Caco-2 (cell line): ENCODE measurements at places on chromosomes 3 and 15.

DNA sequence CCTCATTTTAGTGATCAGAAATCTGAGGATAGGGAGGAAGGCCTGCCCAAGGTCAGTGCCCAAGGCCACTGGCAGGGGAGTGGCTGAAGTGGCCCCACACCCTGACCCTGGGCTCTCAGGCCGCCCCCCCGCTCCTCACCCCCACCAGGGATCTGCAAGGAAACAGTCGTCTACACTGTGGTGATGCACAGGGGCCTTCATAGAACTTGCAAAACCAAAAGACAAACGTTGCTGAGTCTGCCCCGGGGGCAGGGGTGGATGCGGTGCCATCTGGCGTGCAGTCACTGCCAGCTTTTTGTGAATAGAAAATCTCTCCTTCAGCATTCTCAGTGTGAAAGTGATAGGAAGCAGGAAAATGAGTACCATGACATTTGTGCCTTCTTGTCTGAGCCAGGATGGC, 41.3 kb downstream of the WHAMM start:
- DNase-seq, result no peak

- peak; percentile 12 for DNase-seq
Measured at GRCh38 chr3:127629467-127630403, 750 bp downstream of the PODXL2 start.

DNA sequence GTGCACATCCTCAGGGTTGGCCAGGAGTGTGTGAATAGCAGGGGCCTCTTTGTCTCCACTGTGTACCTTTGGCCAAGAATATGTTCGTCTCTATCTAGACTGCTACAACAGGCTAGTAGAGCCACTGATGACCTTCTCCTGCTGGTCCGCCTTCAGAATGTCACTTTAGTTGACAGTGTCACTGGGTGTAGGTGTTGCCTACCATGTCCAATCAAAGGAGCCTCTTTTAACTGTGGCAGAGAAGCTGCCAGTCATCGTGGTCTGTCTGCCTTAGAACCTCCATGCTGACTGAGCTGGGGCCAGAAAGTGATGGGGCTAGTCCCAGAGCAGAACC, 40.1 kb downstream of the OXSR1 start:
- no peak for DNase-seq

- no peak for DNase-seq
Measured at GRCh38 chr3:9231471-9231870, 18.0 kb downstream of the SRGAP3 start.

DNA sequence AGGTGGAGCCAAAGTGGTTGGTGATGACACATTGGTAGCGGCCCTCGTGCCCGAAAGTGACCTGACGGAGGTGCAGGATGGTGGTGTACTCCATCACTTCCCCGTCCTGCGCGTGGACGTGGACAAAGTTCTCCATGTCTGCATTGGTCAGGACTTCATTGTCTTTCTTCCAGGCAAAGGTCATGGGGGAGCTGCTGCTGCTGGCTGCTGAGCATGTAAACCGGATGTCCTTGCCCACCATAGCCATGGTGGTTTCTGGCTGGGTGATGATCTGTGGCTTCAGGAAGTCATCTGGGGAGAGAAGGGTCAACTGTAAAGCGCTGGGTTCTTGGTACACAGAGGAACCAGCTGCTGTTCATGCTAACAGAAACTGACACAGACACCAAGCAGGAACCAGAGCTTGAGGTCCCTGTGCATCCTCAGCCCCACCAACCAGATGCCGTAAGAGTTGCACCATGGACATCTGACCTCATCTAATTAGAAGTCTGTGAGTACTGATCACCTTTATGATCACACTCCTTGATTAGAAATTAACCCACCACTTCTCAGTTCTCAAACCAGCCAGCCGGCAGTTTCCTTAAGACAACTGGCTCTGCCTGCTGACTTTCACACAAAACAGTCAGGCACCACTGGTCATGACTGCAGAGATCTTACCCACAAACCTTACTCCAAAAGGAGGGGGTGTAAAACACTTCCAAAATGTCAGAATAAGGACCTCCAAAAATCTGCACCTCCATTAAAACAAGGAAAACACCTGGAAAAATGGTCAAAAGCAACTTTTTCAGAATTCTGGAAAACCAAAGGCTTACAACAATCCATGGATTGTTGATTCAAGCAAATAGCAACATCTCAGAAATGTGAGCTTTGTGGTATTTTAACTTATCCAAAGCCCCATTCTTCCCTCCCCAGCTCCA, 114.6 kb downstream of the LRIG1 start:
- DNase-seq, result no peak

- no peak for DNase-seq
Measured at GRCh38 chr15:92048739-92049138, 195.2 kb downstream of the SLCO3A1 start.
